ENCODE measurements at places on chromosomes 2 and 18.

DNA sequence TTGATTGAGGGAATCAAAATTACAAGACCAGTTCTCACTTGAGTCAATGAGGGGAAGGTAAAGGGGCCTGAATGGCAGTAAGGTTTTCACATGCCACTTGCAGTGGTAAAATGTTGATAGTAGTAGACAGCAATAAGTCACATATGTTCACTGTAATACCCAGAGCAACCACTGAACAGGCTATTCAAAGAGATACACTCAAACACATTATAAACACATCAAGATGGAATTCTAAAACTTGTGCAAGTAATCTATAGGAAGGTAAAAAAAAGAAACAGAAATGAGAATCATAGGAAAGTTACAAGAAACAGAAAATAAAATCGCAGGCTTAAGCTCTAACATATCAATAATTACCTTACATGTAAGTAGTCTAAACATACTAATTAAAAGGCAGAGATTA, 86.6 kb upstream of the AFF3 start:
- DNase-seq = no peak

- no peak for DNase-seq
These were observed 473.7 kb upstream of the SALL3 start for GRCh38 chr18:78505851-78506461.

DNA sequence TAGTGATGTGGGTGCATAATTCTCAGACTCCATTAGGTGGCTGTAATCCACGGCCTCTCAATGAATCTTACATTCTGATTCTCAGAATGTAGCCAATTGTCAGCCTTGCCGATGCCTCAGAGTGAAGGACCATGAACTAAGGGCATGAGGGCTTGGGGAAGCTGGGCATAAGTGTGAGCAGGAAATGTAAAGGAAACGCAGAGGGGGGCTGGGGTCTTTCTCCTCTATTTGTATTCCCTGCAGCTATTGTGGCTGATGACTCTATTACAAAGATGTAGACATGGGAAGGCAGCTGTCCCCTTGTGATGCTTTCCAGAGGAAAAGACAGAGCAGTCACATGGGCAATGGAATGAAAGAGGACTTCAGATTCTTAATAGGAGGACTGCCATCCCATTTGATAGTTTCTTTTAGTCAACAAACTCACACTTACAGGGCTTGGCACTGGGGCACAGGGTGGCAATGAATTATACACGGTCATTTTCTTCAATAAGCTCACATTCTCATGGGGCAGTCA, 353.2 kb upstream of the PKDCC start:
- no peak for DNase-seq

- no peak for DNase-seq
These were observed 266.4 kb downstream of the NAPG start for GRCh38 chr18:10792181-10792580.

DNA sequence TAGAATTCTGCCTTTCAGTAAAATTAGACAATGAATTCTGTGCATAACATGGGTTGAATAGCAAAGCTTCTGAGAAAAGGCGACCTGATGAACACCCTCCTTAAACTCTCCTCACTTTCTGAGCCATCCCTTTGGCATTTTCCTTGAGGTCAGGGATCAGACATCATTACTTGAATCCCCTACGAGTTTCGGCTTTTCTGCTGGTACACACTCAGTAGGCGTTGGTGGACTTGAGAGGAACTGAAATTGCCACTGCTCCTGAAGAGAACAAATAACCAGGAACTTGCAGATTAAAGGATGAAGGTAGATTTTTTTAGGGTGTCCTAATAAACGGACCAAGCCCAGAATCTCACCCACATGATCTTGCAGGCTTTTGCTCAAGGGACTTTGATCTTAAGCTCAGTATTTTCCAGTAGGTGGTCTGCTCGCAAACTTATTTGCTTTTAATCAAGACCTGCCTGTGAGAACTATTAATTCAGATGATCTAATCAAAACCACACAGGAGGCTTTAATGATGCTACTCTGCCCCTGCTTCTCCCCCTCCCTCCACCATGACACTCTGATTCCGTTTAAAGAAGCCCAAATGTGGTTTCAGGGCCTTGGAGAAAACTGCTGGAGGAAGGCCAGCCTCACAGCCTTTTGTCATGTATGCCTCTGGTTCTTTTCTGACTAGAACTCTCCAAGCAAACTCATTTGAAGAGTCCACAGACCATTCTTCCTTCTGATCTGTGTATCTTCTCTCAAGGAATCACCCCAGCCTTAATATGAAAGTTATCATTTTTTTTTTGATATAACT, 124.9 kb downstream of the PRKCE start:
- DNase-seq = no peak

GRCh38 chr2:9484533-9484932, 10.2 kb downstream of the IAH1 start:
- no peak for DNase-seq

DNA sequence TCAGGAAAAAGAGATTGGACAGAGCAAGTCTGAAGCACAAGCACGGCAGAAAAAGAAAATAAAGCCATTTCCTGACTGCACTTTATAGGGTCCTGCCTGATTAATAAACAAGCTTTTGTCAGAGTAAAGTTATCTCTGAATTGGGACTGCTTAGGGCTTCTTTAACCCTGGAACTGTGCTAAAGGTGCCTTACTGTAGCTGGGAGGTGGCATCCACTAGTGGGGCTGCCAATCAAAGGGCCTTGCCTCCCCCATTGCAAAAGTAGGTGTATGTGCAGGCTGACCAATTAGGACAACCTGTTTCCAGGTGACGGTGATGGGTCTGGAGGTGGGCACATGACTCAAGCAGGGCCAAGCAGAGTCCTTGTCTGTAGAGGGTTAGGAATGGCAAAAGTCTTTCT, 57.4 kb upstream of the RAPH1 start:
- DNase-seq = no peak

GRCh38 chr18:58201733-58202730, 158.0 kb downstream of the NEDD4L start:
- DNase-seq = no peak

DNA sequence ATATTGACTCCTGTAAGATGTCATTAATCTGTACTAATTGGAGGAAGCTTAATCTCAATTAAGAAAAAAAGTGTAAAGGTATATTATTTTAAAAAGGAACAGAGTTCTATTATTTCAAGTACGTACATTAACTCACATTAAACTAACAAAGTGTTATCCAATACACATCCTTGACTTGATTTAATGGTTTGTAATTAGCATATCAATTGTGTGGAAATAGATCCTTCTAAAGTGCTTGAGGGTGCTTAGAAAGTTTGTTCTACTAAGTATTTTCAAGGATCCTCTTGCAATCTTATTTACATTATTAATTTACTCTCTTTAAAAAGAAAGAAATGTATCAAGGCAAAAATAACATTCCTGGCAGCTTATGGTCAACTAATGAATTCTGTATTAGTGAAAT, 720.3 kb downstream of the KCNJ3 start:
- DNase-seq = no peak

DNA sequence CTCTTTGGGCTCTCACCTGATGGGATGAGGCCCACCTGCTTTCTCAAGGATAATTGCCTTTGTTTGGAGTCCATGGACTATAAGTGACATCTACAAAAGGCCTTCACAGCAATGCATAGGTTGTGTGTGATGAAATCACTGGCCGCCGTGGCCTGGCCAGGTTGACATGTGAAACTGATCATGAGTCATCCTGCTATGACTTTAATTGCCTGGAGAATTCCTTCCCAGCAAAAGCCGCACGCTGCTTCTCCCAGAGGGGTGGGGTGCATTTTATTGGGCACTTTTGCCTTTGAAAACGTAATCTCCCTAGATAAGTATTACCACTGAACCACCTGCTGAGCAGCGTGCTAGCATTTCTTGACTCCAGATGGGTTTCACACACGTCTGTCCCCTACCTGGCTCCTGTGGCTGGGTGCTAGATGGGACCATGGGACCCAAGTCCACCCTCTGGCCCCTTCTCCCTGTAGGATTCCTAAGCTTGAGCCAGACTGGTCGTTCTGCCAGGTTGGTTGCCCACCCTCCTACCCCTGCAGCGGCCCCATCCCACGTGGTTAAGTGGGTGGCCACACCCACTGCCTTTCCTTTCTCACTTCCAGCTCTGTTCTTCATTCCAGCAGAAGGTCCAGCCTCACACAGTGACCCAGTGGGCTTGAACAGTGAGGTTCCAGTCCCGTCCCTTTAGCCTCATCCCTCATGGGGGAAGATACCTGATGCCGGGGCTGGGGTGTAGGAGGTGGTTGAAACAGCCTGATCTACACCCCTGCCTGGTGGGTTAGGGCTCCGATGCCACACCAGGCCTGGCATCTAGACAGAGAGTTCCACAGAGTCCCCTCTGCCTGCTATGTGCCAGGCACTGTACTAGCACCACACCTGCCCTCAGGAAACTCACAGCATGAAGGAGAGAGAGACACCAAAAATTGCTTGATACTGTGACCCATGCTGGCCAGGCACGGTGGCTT, 89.6 kb downstream of the GBX2 start:
- no peak for DNase-seq

DNA sequence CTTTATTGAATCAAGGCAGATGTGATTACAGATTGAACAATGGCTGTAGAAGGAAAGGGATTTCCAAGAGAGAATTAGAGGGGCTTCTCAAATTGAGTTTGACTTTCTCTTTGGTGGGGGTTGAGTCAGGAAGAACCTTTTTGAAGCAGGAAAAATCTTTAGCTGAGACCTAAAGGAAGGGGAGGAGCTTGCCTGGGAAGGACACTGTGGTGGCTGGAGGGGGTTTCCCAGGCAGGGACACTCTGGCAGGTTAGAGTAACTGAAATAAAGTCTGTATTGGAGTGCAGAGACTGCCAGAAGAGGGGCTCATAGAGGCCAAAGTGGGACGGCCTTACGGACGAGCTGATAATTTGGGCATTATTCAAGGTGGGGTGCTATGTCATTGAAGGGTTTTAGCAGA, 69.3 kb downstream of the NEDD4L start:
- DNase-seq = no peak

GRCh38 chr2:148739454-148740105, 95.0 kb downstream of the EPC2 start:
- no peak for DNase-seq

Measured in stimulated activated CD8-positive, alpha-beta memory T cell treated with anti-CD3 and anti-CD28 coated beads, Interleukin-4, amount 100 ng/mL, for 1 hour (primary cell).